ENCODE measurements at places on chromosomes 4 and X.

- DNase-seq: no peak
Observed at GRCh38 chrX:94635003-94635402, 961.0 kb downstream of the FAM133A start.

DNA sequence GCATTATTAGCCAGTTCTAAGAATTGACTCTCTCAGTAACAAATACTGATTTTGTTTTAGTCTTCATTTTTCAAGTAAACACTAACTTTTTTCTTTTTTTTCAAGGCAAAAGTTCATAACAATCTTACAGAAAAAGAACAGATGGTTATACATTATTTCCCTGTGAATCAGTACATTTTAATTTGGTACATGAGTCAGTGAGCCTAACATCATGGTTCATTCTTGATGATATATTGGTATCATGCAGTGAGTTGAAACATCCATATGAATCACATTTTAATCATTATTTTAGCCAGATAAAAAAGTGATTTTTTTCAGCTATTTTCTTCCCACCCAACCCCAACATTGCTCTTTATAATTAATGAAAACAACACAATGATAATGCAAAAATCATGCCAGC lies 184.3 kb upstream of the TACR3 start:
- DNase-seq: no peak

- DNase-seq: no peak
Observed at GRCh38 chrX:124232523-124233201, 99.8 kb upstream of the TEX13D start.

DNA sequence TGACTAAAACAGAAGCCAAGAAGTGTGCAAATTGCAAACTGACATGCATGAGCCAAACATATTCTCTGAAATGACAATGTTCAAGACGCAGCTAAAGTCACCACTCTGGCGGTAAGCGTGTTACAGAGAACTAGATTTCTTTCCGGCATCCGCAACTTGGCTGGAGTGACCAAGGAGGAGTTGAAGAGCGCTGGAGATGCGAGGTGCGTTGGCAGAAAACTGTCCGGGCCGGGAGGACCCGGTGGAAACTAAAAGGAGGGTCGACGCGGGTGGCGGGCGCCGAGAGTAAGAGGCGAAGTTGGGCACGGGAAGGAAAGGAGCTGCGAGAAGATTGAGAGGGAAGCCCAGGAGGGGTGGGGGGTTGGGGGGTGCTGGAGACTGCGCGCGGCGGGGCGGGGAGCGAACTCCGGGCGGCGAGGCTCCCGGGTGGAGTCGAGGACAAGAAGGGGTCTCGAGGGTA lies 807 bp downstream of the SEL1L3 start:
- DNase-seq: peak; percentile 25

- peak; percentile 86 for DNase-seq
Observed at GRCh38 chrX:48917139-48918001, 1.5 kb downstream of the PIM2 start.

- no peak for DNase-seq
Observed at GRCh38 chr4:14809203-14809602, 193.1 kb upstream of the CPEB2 start.

GRCh38 chr4:93617606-93618005 lies 210.9 kb upstream of the ATOH1 start:
- DNase-seq: no peak

DNA sequence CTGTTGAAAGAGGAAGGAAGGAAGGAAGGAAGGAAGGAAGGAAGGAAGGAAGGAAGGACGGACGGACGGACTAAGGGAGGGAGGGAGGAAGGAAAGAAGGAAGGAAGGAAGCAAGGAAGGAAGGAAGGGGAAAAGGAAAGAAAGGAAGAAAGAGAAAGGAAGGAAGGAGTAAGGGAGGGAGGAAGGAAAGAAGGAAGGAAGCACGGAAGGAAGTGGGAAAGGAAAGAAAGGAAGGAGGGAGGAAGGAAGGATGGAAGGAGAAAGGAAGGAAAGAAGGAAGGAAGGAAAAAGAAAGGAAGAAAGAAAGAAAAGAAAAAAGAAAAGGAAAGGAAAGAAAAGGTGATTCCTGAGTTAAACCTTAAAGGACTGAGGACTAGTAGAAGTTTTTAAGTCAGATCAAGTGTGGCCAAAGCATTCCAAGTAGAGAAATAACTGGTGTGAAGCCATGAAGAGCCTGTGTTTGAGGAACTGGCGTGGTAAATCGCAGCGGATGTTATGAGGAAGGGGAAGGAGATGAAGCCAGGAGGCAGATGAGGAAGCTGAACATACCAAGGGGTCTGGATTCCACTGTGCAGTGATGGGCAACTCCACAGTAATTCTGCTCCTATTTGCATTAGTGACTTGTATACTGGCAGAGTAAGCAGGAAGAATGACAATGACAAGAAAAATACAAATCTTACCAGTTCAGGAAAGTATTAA lies 163.5 kb downstream of the MGST2 start:
- DNase-seq: no peak

DNA sequence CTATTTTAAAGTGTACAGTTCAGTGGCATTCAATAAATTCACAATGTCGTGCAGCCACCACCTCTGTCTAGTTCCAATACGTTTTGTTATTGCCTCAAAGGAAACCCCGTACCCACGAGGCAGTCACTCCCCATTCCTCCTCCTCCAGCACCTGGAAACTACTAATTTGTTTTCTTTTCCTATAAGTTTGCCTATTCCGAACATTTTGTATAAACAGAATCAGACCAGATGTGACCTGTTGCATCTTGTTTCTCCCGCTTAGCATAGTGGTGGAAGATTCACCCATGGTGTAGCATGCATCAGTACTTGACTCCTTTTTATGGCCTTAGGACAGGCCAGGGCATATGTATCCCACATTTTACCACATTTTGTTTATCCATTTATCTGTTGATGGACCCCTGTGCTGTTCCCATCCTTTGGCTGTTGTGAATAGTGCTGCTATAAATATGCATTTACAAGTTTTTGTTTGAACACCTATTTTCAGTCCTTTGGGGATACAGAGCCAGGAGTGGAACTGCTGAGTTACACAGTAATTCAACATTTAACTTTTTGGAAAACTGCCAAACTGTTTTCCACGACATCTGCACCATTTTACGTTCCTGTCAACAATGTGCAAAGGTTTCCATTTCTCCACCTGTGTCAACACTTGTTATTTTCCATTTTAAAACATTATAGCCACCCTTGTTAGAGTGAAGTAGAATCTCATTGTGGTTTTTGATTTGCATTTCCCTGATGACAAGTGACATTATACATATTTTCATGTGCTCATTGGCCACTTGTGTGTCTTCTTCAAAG lies 57.8 kb upstream of the STX18 start:
- no peak for DNase-seq

DNA sequence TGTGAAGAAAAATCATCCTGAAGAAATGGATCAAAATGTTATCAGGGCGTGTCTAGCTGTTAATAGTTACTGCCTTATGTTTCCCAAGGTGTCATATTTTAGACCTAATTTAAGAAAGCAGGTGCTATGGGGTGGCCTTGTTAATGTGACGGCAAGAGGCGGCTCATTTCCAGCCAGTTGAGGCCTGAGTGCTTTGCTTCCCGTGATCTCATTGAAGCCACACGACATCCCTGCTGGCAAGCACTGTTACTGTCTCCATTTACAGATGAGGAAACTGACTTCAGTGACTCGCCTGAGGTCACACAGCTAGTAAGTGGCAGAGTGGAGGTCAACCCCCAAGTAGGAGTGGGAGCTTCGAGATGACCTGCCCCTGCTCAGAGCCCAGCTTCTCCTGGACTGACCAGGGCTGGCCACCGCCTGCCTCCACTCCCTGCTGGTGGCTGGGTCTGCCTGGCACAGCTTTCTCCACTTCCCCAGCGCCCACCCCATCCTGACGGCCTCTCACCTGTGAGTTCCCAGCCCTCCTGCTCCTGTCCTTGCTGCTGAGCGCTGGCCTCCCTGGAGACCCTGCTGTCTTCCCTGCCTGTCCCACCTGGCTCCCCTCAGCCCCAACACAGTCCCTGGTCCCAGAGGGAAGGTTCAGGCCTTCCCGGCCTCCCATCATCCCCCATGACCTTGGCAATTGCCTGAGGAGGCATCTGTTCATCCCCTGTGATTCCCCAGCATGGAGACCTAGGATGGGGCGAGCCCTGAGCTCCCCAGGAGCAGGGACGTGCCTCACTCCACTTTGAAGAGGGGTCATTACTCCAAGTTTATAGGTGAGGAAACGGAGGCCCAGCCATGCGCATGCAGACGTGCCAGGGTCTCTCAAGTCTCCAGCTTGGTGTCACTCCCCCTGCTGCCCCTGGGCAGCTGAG lies 47.7 kb upstream of the SORCS2 start:
- no peak for DNase-seq

DNA sequence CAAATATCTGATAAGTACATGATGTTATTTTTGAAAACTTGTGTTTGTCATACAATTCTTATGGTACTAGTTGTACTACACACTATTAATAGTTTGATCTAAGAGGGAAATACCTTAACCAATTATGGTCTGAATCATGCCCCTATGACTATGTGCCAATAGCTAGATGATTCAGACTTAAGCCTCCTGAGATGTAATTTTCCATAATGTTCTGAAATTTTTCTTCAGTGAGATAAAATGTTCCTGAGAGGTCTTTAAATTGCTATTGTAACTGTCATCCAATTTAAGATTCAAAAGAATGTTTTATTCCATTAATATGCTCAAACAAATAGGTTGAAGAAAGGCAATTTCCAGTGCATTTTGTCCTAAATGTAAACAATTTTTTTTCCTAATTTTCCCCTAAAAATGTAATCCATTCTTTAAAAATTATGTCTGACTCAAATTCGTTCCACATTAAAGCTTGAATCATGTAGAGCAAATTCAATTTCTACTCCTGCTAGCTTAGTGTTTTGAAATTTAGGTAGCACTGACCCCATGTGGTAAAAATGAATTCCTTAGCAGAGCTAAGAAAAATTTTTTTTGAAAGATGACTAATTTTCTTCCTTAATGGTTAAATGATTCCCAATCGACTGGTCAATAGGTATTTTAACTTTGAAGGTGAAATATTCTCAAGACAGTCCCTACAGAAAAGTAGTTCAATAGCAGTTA lies 49.1 kb downstream of the APOOL start:
- DNase-seq: no peak

DNA sequence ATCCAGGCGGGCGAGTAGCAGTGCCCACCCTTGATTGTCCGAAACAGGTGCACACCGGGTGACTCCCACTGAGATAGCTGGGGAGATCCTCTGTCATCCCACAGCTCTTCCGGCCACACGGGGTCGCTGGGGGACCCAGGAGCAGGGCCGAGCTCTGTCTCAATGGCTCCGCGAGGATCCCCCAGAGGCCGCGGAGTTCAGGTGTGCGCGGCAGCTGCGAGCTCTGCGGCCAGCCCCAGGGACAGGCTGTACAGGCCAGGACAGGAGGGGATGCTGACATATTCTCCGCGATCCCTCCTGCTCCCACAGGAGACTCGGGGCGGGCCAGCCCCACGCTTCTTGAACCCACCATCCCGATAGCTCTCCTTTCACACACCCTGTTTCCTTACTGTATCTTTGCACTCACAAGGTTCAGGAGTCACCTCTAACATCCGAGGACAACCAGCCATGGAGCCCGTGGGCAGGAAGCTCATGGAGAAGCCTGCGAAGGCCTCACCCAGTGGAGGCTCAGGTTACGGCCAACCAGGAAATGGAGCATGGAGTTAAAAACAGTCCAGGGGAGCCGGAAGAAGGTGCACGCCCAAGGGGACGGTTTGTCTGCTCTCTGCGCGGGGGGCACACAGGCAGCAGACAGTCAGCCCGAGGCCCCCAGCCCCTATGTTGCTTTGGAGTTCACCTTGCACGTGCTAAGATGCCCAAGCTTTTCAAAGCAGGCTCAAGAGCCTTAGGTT lies 77.9 kb upstream of the AMELX start:
- no peak for DNase-seq

- no peak for DNase-seq
Observed at GRCh38 chr4:84470204-84470785, 28.8 kb downstream of the NKX6-1 start.

GRCh38 chr4:1216076-1216614 lies 32.8 kb downstream of the CTBP1 start:
- DNase-seq: no peak

GRCh38 chrX:74232859-74233258 lies 71.1 kb upstream of the ZCCHC13 start:
- DNase-seq: peak; percentile 19

DNA sequence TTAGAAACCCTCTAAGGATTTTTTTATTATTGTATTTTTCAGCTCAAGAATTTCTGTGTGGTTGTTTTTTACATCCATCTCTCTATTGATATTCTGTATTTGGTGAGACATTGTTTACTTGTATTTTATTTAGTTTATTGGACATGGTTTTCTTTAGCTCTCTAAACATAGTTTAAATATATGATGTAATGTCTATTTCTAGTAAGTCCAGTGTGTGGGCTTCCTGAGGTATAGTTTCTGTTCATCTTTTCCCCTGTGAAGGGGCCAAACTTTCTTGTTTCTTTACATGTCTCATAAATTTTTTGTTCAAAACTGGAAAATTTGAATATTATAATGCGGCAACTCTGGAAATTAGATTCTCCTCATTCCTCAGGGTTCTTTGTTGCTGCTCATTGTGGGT lies 28.2 kb upstream of the ATRX start:
- DNase-seq: no peak

- no peak for DNase-seq
Observed at GRCh38 chr4:5592272-5592671, 116.1 kb downstream of the EVC2 start.

DNA sequence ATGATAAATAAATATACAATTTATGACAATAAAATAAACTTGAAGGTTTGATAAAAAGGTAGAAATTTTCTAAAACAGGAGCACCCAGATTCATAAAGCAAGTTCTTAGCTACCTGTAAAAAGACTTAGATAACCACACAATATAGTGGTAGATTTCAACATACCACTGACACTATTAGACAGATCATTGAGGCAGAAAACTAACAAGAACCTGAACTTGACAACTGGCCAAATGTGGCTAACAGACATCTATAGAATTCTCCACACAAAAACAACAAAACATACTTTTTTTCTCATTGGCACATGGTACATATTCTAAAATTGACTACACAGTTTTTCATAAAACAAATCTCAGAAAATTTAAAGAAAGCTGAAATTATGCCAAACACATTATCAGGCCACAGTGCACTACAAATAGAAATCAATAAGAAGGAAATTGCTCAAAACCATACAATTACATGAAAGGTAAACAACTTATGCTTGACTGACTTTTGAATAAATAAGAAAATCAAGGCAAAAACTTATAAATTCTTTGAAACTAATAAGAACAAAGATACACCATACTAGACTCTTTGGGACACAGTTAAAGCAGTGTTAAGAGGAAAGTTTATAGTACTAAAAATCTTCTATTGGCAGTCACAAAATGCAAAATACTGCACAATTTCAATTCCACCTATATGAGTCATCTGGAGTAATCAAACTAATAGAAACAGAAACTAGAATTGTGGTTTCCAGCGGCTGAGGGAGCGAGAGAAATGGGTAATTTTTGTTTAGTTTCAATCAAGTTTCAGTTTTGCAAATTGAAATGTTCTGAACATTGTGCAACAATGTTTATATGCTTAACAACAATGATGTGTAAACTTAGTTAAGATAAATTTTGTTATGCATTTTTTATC lies 925.6 kb downstream of the SH3BGRL start:
- DNase-seq: no peak

DNA sequence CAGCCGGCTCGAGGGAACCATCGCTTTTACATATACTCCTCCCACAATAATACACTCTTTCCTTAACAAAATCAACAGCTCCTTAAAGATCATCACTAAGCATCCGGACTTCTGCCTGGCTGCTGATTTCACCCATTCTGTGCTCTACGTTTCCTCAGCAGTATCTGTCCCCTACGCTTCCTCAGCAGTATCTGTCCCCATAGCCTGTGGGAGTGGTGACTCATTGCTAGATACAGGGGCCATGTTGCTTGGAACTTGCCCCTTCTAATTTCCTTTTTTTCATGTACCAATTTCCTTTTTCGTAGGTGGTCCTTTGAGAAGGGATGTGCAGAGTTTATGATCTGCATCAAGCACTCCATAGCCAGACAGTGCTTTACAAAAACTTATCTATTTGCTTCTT lies 18.6 kb downstream of the MAP3K15 start:
- no peak for DNase-seq

Data from COR-L47 (cell line).